ENCODE measurements at places on chromosomes 1 and 21.

DNA sequence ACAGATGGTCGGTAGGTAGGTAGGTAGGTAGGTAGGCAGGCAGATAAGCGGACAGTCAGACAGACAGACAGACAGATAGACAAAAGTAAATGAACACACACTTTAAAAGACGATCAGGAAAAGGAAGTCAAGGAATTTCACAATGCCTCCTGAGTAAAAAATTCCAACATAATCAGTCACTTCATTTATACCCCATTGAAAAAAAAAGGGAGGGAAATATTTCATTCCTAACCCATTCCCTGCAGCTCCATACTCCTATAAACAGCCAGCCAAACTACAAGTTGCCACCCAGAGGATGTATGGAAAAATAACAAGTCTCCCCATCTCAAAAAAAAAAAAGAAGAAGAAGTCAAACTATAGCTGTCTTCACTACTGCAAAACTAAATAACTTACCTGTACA is 43.4 kb downstream of the ZZZ3 start:
- no peak for DNase-seq

DNA sequence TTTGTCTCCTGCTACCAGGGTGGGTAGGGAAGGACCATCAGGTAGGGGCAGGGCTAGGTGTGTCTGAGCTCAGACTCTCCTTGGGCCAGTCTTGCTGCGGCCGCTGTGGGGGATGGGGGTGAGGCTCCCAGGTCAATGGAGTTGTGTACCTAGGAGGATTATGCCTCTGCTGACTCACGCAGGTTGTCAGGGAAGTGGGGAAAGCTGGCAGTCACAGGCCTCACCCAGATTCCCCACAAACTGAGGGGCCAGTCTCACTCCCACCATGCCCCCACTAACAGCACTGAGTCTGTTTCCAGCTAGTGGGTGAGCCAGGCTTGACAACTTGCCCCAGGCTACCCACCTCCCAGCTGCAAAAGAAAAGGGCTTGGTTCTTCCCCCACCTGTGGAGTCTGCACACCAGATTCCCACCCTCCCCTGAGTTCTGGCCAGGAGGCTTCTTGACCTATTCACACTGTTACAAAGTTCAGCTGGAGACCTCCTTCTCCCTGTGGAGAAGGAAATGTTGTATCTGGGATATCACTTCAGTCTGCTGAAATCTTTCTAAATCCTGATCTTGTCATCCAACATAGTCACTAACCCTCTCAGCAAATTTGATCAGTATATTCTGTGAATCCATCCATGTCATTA is 69.2 kb upstream of the GJA8 start:
- peak; percentile 74 for DNase-seq

- DNase-seq, result no peak
Measured at GRCh38 chr1:154574716-154575115, 7.1 kb downstream of the CHRNB2 start.

GRCh38 chr1:56106531-56107274 is 472.7 kb downstream of the PLPP3 start:
- peak; percentile 10 for DNase-seq

DNA sequence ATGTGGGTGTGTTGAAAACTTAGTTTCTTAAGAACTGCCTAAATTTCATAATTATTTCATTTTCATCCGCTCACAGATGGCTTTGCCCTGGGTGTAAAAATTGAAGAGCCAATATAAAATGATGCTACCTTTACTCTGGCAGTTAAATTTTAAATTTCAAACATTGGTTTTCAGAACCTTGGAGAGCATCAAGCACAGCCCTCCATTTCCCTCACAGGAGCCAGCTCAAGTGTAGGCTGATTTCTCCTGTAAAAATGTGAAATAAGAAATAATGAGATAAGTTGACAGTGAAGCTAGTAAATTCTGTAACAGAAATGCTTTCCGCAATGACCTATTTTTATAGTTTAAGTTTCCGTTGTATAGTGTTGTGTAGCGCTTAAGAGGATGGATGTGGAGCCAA is 53.9 kb upstream of the AKT3 start:
- no peak for DNase-seq

DNA sequence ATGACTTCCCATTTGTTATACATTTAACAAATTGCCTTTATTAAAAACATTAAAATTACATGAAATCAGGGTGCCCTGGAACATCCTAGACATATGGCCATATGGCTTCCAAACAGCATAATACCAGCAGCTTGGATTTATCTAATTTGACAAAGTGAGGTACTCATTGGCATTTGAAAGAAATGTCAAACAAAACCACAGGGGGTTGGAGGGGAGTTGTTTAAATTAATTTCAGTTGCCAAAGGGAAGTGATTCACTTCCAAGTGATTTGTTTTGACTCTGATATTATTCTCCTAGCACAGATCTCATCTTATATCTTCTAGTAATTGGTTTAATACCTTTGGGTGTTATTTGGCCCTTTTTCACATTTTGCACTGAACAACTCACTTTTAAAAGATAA is 24.5 kb upstream of the POU2F1 start:
- no peak for DNase-seq

- peak; percentile 40 for DNase-seq
Measured at GRCh38 chr1:111448482-111448917, 556 bp downstream of the WDR77 start.

- no peak for DNase-seq
Measured at GRCh38 chr1:20405893-20406604, 80.0 kb downstream of the CAMK2N1 start.

DNA sequence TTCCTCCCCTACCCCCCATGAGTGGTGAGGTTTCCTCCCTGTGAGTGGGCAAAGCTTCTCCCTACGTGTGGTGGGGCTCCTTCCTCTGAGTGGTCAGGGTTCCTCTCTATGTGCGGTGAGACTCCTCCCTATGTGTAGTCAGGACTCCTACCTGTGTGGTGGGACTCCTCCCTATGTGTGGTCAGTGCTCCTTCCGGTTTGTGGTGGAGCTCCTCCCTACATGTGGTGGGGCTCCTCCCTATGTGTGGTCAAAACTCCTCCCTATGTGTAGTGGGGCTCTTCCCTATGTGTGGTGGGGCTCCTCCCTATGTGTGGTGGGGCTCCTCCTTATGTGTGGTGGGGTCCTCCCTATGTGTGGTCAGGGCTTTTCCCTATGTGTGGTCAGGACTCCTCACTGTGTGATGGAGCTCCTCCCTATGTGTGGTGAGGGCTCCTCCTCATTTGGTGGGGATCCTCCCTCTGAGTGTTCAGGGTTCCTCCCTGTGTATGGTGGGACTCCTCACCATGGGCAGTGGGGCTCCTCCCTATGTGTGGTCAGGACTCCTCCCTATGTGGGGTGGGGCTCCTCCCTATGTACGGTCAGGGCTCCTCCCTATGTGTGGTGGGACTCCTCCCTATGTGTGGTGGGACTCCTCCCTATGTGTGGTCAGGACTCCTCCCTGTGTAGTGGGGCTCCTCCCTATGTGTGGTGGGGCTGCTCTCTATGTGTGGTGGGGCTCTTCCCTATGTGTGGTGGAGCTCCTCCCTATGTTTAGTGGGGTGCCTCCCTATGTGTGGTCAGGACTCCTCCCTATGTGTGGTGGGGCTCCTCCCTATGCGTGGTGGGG is 29.1 kb downstream of the PRSS38 start:
- no peak for DNase-seq

GRCh38 chr1:208264469-208265121 is 20.4 kb upstream of the PLXNA2 start:
- DNase-seq, result no peak

- DNase-seq, result peak; percentile 93
Measured at GRCh38 chr1:91404151-91405012, at the start of gene HFM1. Gene HFM1, minus strand, starts transcription at chr1:91404837. Its CDS starts 3,755 bp downstream, at chr1:91401082.

- DNase-seq, result no peak
Measured at GRCh38 chr1:240280560-240281322, 189.1 kb downstream of the FMN2 start.

DNA sequence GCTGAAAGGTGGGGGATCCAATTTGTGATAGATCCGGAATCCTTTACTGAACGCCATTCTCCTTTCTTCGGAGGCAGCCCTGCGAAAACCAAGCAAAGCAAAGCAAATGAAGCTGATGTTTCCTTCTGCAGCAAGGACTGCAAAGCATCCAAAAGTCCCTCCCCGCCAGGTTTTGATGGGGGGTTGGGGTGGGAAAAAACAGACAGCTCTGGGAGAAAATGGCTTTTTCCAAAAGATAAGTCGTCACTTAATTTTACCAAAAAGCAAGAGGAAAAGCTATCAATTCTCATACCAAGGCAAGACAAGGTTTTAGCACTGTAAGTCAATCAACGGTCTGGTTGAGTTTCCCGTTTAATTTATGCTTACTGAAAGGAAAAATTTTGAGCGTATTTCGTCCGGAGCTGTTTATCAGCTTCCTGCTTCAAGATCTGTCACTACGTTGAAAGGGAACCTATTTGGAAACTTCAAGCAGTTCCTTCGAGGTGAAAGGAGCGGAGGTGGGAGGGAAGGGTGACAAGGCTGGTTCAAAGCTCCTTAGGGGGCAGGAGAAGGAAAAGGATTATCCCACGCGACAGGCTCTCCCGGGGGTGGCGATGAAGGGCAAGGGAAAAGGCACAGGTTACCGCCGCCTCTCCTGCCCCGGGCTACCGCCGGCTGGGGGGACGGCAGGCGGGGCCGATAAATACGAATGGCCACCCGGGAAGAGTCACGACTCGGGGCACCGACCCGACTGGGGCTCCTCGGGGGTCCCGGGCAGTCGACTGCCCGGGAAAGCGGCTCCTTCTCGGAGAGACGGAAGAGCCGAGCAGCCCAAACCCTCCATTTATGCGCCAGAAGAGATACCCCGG is 750 bp downstream of the SYNJ1 start:
- peak; percentile 60 for DNase-seq

DNA sequence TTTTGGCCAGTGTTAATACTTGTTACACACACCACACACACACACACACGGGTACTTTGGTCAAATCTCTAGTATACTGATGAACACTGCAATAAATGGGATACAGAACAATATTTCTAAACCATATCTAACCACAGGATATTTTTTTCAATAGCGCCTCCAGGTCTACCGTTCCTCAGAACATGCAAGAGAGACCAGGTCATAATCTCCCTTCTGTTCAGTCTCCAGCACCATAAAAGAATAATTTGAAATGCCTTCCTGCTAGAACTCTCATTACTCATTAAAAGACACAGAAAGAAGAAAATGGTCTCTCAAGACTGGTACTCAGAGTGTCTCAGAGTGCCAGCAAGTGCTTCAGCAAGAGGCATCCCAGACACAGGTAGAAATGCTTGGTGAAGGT is 11.5 kb upstream of the SLC44A3 start:
- DNase-seq, result no peak

GRCh38 chr1:150807249-150808023 is 624 bp downstream of the CTSK start:
- no peak for DNase-seq

DNA sequence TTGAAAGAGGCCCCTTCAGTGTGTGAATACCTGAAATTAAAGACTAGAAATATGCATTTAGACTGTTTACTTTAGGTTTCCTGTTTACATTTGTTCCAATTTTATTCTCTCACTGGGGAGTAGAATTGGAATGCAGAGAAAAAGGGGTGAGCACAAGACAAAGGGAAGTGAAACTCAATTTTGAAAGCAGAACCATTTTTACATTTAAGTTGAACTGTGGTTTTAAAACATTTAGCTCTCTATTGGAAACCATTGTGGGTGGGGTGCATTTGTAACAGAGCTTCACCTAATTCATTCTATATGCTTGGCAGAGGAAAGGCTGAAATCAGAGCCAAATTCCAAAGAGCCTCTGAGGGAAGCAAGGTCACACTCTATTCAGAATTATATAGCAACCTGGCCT is 235.3 kb upstream of the C1orf105 start:
- DNase-seq, result no peak

DNA sequence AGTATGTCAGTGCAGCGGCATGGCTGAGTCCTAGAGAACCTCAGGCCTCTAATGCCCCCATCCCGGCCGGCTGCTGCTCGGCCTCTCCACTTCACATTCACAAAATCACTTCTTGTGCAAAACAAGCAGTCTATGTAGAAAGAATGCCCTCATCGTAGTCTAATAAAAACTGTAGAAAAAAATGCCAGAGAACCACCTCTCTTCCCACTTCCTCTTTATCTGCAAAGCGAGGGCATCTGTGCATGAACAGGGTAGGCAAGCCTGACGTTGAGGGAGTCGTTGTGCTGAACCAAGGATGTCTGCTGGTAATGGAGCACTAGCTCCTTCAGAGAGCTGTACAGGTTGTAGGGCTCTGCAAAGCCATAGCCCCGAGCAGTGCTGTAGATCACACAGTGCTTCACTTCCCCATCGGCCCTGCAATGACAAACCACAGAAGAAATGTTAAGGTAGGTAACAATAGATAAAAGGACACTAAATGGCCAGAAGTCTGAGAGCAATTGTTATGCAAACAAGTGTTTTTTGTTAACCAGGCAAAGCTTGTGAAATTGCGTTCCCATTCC is 88.9 kb downstream of the PIK3R3 start:
- peak; percentile 94 for DNase-seq

- peak; percentile 37 for DNase-seq
Measured at GRCh38 chr1:9384751-9385245, 92.1 kb downstream of the SPSB1 start.

DNA sequence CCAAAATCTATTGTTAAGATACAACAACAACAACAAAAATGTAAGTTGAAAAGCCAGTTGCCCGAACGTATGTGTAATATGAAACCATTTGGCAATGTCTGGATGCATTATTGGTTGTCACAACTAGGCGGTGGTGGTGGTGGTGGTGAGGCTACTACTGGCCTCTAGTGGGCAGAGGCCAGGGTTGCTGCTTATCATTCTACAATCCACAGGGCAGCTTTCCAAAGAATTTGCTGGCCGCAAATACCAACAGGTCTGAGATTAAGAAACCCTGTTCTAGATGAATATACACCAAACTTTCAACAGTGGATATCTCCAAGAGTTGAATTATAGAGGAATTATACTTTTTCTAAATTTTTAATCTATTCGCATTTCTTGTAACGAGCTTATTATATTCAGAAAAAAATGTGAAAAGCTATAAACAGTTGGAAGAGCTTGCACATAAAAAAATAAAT is 26.8 kb upstream of the ZNF697 start:
- peak; percentile 81 for DNase-seq
